Activated gamma-delta T cell treated with anti-CD3 and anti-CD28 coated beads, Interleukin-2, amount 50 U/mL, for 16 hours (primary cell): ENCODE measurements at places on chromosomes 3 and 15.

GRCh38 chr15:58066042-58066867 lies 744 bp upstream of the ALDH1A2 start:
- no peak for DNase-seq

DNA sequence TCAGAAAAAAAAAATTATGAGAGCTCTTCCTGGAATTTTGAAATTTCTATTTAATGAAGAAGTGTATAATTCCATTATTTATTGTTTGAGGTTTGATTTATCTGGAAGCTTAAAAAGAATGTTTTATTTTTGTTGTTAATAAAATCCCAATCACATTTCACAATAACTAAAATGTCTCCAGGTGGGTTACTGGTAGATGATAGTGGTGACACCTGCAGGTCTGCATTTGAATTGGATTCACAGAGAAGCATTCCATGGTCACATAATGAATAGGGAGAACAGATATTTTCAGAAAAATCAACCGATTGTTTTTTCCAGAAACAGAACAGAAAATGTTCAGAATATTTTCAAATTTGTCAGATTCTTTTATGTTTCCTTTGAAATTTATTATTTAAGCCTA lies 48.3 kb downstream of the ASB7 start:
- DNase-seq = no peak

- DNase-seq = no peak
Measured at GRCh38 chr3:75136100-75136897, 521.8 kb upstream of the CNTN3 start.

- no peak for DNase-seq
Measured at GRCh38 chr3:155912579-155913190, 42.2 kb downstream of the GMPS start.

DNA sequence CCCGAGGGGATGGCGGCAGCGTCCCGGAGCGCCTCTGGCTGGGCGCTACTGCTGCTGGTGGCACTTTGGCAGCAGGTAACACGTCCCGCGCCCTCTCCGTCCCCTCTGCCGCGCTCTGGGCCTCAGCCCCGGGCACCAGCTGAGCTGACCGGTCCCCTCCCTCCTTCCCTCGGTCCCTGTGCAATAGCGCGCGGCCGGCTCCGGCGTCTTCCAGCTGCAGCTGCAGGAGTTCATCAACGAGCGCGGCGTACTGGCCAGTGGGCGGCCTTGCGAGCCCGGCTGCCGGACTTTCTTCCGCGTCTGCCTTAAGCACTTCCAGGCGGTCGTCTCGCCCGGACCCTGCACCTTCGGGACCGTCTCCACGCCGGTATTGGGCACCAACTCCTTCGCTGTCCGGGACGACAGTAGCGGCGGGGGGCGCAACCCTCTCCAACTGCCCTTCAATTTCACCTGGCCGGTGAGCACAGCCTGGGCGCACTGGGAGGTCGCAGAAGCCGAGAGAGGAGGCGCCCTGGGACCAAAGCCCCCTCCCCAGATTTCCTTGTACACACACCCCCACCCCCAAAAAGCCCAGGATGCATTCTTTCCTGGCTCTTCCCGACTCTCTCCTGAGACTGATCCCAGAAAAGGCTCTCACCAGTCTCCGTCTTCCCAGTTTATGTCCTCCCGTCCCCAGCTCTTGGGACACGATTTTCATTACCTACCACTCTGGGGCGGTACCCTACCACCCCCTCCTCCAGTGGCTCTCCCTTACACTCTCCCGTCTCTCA lies 705 bp downstream of the DLL4 start:
- DNase-seq = no peak

- DNase-seq = no peak
Measured at GRCh38 chr3:48415251-48415953, 14.5 kb downstream of the PLXNB1 start.

DNA sequence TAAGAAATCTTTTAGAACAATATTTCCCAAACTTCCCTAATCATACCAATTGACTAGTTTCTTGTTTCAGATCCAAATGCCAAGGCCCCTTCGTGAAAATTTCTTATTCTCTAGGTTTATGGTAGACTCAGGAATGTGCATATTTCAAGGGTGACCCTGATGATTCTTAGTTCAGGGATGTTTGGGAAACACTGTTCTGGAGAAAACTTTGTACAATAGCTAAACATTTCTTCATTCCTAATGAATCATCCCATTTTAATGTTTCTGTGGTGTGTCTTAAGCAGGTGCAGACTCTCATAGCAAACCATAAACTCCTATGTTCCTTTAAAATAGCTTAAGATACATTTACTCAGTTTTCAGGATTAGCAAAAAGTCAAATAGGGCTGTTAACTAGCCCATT lies 314.5 kb downstream of the TIGIT start:
- no peak for DNase-seq

DNA sequence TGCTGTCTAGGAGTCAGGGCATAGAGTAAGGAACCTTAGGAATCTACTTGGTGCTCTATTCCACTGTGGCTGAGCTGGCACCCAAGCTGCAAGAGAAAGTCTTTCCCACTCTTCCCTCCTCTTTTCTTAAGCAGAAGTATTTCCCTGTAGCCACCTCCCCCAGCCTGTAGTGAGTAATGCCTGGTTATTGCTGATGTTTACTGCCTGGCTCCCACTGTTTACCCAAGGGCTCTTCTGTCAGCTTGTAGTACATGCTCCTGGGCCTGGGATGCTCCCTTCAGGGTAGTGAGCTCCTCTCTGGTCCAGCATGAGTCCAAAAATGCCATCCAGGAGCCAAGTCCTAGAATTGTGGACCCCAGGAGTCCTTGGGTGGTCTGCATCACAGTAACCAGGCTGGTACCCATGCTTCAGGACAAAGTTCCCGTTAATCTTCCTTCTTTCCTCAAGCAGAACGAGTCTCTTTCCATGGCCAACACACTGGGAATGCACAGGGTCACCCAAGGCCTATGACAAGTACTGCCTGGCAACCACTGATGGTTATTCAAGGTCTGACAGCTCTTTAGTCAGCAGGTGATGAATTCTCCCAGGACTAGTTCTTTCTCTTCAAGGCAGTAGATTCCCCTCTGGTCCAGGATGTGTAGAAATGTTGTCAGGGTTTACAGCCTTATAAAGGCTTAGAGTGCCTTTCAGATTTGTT lies 17.6 kb downstream of the GALK2 start:
- DNase-seq = no peak

- no peak for DNase-seq
Measured at GRCh38 chr3:197404030-197404429, 105.6 kb upstream of the DLG1 start.

DNA sequence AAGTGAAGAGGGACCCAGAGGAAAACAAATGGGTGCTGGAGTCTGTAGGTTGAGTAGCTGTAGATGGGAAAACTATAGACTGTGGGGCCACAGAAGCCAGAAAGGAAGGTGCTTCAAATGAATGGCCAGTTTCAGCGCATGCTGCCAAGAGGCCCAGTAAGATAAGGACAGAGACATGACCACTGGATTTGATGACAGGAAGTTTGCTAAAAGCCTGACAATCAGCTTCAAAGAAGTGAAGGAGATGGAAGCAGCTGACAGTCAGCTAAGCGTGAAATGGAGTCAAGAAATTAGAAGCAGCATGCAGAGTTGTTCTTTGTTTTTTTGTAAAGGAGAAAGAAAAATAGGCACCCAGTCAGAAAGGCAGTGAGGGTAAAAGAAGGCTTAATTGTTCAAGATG lies 24.9 kb downstream of the TXNRD3 start:
- DNase-seq = no peak

- DNase-seq = no peak
Measured at GRCh38 chr3:87173071-87173470, 54.0 kb upstream of the CHMP2B start.

GRCh38 chr15:79516155-79516554 lies 84.0 kb downstream of the MINAR1 start:
- no peak for DNase-seq
